ENCODE measurements at places on chromosomes 2 and 18. TPM values are rescaled to one million over a fixed set of nuclear protein-coding genes. Genes with fewer than 3 reads are reported as not detected.

DNA sequence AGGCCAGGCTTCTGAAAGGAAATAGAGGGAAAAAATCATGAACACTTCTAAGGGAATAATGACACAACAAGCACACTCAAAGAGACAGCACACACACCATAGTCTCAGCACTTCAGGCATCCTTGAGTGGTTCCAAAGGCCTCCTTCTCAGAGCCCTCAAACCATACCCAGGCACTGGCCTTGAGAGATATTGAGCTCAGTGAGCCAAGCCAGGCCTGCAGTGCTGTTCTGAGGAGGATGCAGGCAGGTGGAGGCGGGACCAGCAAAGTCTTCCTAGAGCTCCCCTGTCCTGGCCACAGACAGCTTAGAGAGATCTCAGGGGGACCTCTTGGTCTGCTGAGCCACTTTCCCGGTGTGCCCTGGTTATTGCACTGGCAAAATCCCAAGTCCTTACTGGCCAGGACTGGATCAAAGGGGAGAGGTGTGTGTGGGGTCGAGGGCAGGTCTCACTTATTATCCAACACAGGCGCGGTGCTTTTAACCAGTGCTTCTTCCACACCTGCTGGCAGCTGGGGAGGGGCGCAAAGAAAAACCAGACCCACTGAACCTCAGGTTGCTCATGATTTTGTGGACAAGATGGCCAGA lies 86.8 kb upstream of the HAAO start:
- DNase-seq = no peak

RAB27B gene
- polyA plus RNA-seq = 0.32 TPM

DNA sequence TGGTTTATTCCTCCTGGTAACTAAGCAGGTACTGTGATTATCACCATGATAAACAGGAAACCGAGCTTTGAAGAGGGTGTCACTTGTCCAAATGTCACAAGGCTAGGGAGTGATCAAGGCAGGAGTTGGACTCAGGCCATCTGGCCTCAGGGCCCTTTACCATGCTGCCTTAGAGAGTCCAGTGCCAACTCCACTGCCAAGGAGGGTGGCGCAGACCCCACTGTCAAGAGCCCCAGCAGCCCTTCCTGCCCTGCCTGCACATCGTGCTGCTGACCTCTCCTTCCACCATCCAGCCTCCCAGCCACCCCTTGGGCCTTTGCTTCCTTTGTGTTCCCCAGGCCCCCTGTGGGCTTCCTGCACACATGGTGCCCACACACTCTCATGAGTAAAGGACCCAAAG lies 48.3 kb downstream of the TNS1 start:
- no peak for DNase-seq

KCNIP3 gene
- polyA plus RNA-seq = 14.8 TPM

REG1B gene
- 1.5 TPM for polyA plus RNA-seq

- DNase-seq = no peak
These were observed 66.1 kb upstream of the RGPD5 start for GRCh38 chr2:109727929-109728447.

DNA sequence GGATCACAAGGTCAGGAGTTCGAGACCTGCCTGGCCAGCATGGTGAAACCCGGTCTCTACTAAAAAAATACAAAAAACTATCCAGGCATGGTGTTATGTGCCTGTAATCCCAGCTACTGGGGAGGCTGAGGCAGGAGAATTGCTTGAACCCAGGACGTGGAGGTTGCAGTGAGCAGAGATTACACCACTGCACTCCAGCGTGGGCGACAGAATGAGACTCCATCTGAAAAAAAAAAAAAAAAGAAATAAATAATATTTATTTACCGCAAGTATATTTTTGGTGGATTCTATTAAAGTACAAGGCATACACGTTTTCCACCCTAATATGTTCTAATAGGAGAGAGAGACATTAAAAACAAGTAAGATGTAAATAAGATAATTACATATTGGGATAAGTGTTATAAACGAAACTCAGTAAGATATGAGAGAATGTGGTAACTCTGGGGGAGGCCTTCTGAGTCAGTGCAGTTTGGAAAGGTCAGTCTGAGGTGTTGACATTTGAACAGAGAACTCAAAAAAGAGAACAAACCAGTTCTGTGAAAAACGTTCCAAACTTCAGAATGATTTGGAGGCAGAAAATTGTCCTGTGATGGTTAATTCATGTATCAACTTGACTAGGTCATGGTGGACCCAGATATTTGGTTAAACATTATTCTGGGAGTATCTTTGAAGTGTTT lies 8.8 kb upstream of the POLI start:
- DNase-seq = no peak

HOXD8 gene
- polyA plus RNA-seq = 122 TPM

CDH19 gene
- polyA plus RNA-seq = 0.37 TPM

GRCh38 chr2:168450171-168450570 lies 5.9 kb upstream of the CERS6 start:
- DNase-seq = no peak

DNA sequence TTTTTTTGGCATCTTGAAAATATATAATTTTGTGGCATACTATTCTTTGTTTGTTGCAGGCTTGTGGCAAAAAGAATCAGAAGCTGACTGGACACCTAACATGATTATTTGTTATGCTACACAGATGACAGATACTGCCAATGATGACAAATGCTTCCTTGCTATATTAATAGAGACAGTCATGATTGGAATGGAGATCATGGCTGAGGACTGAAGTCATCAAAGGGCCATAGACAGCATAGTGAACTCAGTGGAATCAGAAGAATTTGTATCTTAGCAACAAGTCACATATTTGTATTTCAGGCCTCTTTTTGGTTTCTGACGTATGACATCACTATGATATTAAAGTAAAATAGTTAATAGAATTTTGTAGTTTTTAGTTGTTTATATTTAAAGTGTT lies 1003.8 kb upstream of the DDX18 start:
- DNase-seq = no peak

- no peak for DNase-seq
These were observed 175.7 kb downstream of the ICOS start for GRCh38 chr2:204112084-204112770.

SERPINB2 gene
- not detected for polyA plus RNA-seq

DNA sequence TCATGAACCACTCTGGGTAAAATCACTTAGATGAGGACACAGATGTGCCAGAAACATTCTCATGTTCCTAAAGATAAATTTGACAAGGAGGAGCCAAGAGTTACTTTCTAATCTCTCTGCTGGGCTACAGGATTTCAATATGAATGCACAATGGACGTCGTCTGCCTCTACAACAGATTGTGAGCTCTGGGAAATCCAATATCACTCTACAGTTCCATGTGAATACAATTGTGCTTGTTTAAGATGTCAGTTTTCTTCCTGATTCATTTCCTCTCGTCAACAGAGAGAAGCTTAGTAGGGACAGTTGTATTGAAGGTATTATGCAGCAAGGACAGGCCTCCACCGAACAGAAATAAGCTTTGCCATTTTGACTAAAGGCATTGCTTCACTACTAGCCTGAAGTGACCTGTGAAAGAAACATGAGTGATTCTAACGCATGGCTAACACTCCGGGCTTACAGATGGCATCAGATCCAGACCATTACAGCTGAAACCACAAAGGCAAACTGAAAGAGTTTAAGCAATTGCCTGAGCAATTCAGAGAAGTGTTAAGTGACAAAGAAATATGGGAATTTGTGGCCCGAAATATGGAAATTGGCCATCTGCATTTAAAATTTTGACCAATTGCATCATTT lies 1591.5 kb downstream of the LRP1B start:
- no peak for DNase-seq

DNA sequence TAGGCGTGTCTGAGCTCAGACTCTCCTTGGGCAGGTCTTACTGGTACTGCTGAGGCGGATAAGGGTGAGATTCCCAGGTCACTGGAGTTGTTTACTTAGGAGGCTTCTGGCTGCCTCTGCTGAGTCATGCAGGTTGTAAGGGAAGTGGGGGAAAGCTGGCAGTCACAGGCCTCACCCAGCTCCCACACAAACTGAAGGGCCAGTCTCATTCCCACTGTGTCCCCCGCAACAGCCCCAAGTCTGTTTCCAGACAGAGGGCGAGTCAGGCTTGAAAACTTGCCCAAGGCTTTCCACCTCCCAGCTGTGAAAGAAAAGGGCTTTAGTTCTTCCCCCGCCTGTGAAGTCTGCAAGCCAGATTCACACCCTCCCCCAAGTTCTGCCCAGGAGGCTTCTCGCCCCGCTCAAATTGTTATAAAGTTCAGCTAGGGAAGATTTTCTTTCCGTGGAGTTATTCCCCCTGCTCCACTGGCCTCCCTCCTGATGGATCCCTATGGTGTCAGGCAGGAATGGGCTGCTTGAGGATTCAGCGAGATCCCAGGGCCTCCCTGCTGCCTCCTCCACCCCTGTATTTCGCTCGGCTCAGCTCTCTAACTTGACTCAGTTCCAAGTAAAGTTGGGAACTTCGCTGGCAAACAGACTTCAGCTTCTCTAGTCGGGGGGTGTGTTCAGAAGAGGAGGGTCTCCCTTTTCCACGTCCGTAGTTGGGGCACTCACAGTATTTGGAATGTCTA lies 248.6 kb downstream of the NR4A2 start:
- no peak for DNase-seq

GRCh38 chr2:238016526-238016925 lies 44.3 kb upstream of the SCLY start:
- no peak for DNase-seq

TRABD2A gene
- 2.1 TPM for polyA plus RNA-seq

DNA sequence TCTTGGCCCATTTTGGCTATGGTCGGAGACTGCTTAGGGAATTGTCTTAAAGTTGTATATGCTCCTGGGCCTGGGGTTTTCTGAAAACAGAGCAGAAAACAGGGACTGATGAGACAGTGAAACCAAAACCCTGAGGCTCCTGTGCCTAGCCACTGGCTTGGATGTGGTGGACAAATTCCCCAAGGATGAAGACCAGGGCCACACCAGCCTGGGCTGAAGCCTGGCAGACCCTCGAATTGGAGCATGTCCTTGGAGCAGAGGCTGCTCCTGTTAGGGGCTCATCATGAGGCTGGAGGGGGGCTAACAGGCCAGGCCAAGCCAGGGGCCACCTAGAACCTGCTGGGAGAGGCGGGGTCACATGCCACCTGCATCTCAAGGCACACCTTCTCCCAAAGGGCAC lies 68.1 kb downstream of the STPG4 start:
- DNase-seq = no peak

DNA sequence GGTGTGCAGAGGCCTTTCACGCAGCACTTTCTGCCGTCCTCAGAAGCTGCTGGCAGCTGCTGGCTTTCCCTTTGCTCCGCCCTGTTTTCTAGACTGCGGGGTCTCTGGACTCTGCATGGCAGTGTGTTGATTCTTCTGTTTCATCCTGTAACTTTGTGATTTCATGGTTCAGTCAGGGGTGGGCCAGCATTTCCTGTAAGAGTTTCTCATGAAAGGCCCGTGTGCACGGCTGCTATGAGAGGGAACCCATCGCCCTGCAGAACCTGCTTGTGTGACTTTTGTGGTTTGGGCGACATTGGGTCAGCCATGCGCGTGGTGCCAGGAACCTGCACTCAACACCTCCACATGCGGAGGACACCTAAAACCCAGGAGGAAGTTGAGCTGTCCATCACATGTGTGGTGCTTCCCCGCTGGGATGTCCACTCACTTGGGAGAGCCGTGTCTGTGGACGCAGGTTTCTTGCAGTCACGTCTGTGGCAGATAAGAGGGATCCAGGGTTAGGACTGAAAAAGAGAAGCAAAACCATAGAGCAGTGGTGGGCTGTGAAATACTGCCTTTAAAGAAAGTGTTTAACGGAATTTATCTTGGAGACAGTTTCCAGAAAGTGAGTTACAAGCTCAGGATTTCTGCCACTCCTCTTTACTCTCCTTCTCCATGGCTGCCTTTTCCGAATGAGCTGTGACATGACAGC lies 167.3 kb upstream of the ALKAL2 start:
- DNase-seq = no peak

DNA sequence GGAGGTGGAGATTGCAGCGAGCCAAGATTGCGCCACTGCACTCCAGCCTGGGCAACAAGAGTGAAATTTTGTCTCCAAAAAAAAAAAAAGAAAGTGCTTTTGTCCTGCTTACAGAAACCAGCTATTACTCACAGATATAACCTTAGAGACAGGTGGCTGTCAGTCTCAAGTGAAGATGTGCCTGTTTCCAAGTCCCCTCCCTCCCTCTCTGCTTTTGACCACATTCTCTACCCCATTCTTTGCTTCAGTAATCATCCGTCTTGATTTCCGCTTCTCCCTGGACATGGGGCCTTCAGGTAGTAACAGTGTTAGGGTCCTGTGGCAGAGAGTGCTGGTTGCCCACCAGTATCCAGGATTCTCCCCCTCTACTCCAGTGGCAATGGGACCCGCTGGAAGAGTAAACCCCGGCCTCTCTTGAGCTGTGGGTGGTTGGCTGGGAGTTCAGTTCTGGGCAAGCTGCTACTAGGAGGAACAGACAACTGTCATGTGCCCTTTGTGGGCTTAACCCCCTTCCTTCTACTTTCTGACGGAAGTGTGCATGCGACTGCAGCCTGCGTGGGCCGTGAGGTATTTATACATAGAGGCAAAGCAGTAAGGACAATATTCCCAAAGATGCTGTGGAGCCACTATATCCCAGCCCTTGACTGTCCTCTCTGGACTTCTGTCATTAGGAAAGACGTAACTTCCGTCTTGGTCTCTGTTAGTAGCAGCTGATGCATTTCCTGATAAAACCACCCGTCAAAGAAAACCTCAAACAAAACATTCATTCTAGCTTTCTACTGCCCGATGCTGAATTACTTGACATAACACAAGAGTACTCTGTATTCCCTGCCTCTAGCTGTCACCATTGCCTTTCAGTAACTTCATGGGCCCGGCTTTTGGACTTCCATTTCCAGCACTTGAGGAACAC lies 17.8 kb downstream of the PDCL3 start:
- DNase-seq = no peak

GRCh38 chr2:16260041-16260830 lies 319.9 kb downstream of the MYCN start:
- no peak for DNase-seq

FHL2 gene
- polyA plus RNA-seq = 23.4 TPM

PARD6G gene
- polyA plus RNA-seq = 10.7 TPM

GRCh38 chr2:43508209-43508608 lies 87.6 kb downstream of the THADA start:
- DNase-seq = no peak

TMEFF2 gene
- not detected for polyA plus RNA-seq

- DNase-seq = peak; percentile 16
These were observed 305.3 kb downstream of the PARD3B start for GRCh38 chr2:204850581-204850980.

CPLX4 gene
- not detected for polyA plus RNA-seq

DNA sequence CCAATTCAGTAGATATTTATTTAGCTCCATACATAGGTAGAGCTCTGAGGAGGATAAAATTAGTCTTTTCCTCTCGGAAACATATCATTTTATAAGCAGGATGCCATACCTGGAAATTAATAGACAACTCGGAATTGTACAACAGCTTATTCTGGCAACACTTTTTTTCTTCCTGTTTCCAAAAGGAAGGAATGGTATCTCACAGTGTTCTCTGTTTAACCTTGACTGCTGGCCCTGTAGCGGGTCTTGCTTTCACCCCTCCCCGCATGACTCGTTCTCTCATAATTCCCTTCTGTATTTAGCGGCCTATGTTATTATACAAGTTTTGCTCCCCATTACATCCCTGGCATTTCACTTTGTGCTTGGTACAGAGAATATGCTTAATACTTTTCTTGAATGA lies 2.5 kb upstream of the KYNU start:
- DNase-seq = no peak

UGT1A3 gene
- 0.47 TPM for polyA plus RNA-seq

Data from kidney (tissue), 22 donors.